ENCODE measurements at places on chromosomes 7 and 10.
A peak's percentile ranks its signal among the peaks of the same experiment; 100 is the strongest.

- H3K4me1 ChIP-seq: no peaks in the 10 kb centered on the region
- H3K4me3 ChIP-seq: no peak overlapping the region
- H3K36me3 ChIP-seq: no peaks in the 10 kb centered on the region
- no peak overlapping the region for H3K27ac ChIP-seq
- no peak for DNase-seq
These were observed 189.6 kb downstream of the TMEM178B start for GRCh38 chr7:141263508-141263907.

DNA sequence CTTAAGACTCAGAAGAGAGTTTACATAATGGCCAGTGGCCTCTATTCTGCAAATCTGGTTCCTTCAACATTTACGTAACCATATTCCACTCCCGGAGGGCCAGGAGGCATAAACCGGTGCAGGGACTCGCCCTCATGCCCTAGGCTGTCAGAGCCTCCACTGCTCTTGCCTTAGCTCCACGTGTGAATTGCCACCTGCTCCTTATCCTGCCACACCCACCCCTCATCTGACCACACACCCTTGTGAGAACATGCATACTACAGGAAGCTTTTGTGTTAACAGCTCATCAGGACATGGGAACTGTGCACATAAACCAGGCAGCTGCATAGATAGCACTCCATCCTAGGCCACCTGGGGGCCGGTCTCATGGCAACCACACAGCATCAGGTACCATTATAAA lies 146.7 kb upstream of the PFKP start:
- no peaks in the 10 kb centered on the region for H3K36me3 ChIP-seq
- peak overlapping the region; percentile 70 for H3K27ac ChIP-seq
- H3K4me1 ChIP-seq: peaks cover 66% of the 10 kb centered on the region
- no peak overlapping the region for H3K4me3 ChIP-seq
- peak; percentile 76 for DNase-seq

DNA sequence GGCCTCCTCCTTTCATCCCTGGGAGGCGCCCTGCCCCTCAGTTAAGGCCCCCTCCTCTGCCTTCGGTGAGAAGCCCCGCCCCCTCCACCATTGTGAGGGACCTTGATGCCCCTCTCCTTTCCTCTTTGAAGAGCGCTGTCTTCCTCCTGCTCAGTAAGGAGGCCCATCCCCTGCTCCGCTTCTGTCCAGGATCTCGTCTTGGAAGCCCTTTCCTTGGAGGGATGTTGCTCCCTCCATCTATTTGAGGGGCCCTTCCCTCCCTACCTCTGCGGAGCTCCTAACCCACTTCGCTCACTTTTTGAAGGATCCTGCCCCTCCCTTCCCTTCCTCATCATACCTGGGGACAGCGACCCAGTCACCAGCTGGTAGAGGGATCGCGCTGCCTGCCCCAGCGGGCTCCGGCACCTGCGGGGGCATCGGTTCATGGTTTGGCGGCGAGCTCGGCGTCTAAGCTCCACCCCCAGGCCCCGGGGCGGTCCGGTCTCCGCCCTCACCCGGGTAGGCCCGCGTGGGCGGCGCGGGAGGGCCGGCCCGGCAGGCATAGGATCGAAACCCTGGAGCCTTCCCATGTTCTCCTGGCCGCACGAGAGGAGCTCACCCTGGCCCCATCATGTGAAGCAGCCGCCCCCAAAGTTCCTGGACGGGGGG lies 4.1 kb downstream of the KCNIP2 start:
- H3K4me3 ChIP-seq: no peak overlapping the region
- H3K4me1 ChIP-seq: peaks cover 39% of the 10 kb centered on the region
- H3K27ac ChIP-seq: no peak overlapping the region
- H3K27me3 ChIP-seq: no peaks in the 10 kb centered on the region
- no peaks in the 10 kb centered on the region for H3K36me3 ChIP-seq

GRCh38 chr10:63653747-63654146 lies 132.5 kb downstream of the REEP3 start:
- H3K4me1 ChIP-seq: no peaks in the 10 kb centered on the region
- no peak for DNase-seq
- H3K27me3 ChIP-seq: peaks cover 5% of the 10 kb centered on the region
- no peak overlapping the region for H3K27ac ChIP-seq
- no peaks in the 10 kb centered on the region for H3K36me3 ChIP-seq
- no peak overlapping the region for H3K4me3 ChIP-seq

DNA sequence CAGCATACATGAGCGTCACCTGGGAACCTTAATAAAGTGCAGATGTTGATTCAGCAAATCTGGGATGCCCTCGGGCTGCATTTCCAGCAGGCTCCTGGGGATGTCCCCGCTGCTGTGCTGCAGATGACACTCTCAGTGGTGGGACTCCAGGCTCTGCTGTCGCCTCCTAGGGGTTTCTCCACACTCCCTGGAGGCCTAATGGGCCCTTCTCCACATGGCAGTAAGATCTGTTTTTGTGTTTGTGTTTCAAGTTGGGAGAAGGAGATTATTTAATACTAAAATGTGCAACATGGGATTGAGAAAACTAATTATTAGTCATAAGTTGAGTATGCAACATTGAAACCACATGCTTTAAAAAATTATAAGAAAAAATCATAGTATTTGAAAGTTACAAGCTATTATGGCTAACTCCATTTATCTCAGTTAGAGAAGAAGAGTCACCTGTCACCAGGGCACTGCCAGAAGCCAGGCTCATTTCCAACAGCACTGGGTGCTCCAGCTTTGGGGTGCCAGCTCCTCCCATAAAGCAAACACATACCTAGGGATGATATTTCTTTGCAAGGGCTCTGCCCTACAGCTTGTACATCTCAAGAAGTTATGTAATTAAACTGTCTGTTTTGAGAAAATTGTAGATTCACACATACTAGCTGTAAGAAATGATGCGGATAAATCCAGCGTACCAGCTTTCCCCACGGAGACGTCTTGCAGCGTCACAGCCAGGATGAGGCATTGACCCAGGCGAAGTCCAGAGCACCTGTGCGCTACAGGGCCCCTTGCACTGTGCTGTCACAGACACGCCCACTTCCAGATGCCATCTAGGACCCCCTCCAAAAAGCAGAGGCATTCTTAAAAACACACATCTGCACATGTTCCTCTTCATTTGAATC lies 106.4 kb downstream of the EGFR start:
- H3K4me1 ChIP-seq: no peaks in the 10 kb centered on the region
- no peaks in the 10 kb centered on the region for H3K36me3 ChIP-seq
- H3K27ac ChIP-seq: no peak overlapping the region
- no peak overlapping the region for H3K4me3 ChIP-seq
- no peaks in the 10 kb centered on the region for H3K27me3 ChIP-seq

GRCh38 chr10:3871424-3871996 lies 86.5 kb upstream of the KLF6 start:
- no peaks in the 10 kb centered on the region for H3K36me3 ChIP-seq
- no peak overlapping the region for H3K4me3 ChIP-seq
- no peaks in the 10 kb centered on the region for H3K27me3 ChIP-seq
- H3K27ac ChIP-seq: no peak overlapping the region
- peaks cover 18% of the 10 kb centered on the region for H3K4me1 ChIP-seq

- H3K36me3 ChIP-seq: peaks cover 31% of the 10 kb centered on the region
- H3K4me3 ChIP-seq: no peak overlapping the region
- H3K27me3 ChIP-seq: no peaks in the 10 kb centered on the region
- peak overlapping the region; percentile 35 for H3K27ac ChIP-seq
- DNase-seq: peak; percentile 75
These were observed 860 bp downstream of the SEC31B start for GRCh38 chr10:100518761-100519241.

GRCh38 chr7:121020249-121020988 lies 31.9 kb downstream of the CPED1 start:
- H3K27me3 ChIP-seq: peaks cover 7% of the 10 kb centered on the region
- H3K36me3 ChIP-seq: no peaks in the 10 kb centered on the region
- no peaks in the 10 kb centered on the region for H3K4me1 ChIP-seq

DNA sequence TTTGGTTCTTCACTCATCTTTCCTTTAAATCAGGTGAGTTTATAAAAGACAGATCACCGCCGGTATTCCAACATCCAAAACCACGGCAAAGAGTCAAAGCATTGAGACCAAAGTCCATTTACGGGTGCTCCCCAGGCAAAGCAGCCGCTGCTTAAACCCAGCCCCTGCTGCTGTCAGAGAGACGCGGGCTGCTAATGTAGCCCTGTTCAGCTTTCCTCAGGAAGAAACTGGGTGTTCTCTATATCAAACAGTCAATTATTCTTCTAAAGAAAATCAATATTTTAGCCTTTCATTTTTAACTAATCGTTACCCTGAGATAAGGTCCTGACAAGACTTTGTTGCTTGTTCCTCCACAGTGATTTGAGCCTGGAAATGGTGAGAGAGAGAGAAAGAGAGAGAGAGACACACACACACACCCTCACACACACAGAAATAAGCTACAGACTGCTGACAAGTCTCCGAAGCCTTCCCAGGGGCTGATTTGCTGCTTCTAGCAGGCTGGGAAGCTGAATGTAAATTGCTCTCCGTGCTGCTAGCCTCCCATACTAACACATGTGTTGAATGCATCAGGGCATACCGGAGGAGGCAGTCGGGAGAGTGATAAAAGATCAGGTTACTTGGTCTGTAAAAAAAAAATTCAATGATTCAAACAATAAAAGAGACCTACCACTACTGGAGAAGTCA lies 183.0 kb upstream of the ANK3 start:
- peaks cover 7% of the 10 kb centered on the region for H3K27me3 ChIP-seq
- H3K4me3 ChIP-seq: no peak overlapping the region
- no peaks in the 10 kb centered on the region for H3K4me1 ChIP-seq
- no peaks in the 10 kb centered on the region for H3K36me3 ChIP-seq

DNA sequence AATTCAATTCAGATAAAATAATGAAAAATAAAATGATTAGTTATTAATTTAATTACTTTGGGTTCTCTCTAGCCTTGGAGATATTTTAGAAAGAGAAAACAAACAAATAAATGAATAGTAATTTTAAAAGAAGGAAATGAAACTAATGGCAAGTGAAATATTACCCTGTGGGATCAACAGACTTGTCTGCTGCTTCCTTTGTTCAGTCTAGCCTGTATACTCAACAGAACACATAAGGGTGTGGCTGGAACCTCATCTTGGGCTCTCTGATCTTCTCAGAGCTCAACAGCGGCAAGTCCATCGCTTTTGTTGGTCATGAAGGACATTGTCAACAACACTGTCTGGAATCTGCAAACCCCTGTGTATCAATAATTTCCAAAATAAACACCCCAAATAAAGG lies 904.9 kb downstream of the IPMK start:
- no peaks in the 10 kb centered on the region for H3K27me3 ChIP-seq
- no peaks in the 10 kb centered on the region for H3K4me1 ChIP-seq
- DNase-seq: no peak
- no peaks in the 10 kb centered on the region for H3K36me3 ChIP-seq
- H3K27ac ChIP-seq: no peak overlapping the region
